ENCODE measurements at places on chromosomes 2 and 18.

GRCh38 chr2:238910751-238911351 lies 63.0 kb downstream of the TWIST2 start:
- no peak for DNase-seq

GRCh38 chr2:223936862-223937326 lies 8.2 kb downstream of the WDFY1 start:
- DNase-seq = no peak

DNA sequence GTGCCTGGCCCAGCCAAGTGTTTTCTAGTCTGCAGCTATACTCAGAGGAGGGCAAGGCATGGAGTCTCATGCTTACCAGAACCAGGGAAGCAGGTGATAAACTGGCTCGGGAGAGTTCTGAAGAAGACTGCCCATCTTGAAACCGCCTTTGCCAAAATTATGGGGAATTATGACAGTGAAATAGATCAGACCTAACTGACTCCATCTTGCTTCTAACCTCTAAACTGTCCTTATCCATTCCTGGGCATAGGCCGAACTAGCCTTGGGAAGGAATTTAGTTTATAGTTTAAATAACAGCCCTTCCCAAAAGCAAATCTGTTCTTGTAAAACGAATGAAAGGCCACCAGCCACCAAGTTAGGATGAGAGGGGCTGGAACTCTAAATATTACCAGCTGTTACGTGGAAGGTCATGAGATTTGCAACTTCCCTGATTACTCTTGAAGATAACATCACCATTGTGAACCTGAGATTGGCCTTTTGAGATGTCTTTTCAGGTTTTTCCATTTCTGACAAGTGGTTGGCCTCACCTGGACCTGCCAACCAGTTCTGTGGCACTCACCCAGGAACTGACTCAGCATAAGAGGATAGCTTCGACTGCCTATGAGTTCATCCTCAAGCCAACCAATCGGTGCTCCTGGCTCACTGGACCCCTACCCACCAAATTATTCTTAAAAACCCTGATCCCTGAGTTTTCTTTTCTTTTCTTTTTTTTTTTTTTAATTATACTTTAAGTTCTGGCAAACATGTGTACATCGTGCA lies 23.4 kb downstream of the CHCHD5 start:
- DNase-seq = no peak

DNA sequence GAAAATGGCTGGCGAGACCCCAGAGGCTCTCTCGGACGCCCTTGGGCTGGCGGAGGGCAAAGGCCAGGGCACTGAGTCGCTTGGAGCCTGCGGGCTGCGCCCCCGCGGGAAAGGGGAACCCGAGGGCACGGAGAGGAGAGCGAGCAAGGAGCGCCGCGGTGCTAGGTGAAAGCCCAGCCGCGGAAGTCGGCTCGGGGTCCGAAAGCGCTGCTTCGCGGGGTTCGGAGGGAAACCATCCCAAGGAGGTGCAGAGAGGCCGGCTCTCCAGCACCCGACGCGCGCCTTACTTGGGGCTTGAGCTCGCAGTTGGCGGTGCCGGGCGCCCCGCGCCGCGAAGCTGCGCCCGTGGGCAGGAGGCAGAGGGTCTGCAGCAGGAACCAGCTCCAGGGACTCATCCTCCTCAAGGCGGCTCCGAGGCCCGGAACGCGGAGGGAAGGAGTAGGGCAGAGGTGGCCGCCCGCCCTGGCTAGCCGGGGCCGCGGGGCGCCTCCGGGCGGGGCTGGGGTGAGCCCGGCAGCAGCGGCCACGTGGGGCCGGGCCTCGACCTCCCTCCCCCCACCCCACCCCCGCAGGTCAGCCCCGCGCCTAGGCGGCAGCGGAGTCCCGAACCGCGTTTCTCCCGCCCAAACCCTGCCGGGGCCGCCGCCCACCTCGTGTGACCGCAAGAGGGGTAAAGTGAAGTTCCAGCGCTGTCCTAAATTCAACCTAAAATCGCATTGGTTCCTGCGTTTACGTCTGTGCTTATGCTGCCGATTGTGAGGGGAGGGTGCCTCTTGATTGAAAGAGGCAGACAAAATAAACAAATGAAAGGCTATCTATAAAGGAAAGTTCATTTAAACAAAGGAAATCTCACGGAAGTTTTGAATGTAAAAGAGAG lies at the start of gene TRABD2A:
TSS of gene TRABD2A (minus strand) at position 440 of the 877 bp plus-strand sequence. CDS start at position 395, 45 bp downstream.
- DNase-seq = peak; percentile 44

DNA sequence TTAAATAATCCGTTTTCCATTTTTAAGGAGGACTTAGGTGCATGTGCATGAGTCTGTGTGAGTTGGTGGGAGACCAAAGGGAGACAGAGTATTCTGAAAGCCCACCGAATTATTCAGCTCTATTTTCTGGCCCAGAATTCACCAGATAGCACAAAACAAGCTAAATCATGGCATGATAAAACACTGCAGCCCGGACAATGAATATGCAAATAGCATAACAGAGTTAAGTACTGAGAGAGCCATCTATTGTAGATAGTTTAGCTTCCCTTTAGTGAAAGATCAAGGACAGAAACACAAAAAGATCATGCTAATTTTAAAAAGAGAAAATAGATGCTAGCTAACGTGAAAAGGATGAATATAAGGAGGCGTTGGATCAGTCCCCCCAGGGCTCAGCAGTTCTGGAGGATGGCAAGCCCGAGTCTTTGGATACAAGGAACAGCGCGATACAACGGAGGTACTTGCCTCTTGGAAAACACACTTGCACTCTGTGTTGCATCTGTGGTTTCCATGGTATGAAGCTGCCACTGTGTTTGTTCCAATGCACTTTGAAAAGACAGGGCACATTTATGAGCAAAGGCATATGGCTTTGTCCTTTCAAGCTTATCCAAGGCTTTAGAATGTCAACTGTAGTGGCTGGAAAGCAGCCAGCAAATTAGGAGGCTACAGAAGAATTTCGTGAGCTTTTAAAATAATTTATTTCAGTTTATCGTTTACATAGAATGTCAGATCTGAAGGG lies 119.9 kb downstream of the LYPD1 start:
- no peak for DNase-seq

DNA sequence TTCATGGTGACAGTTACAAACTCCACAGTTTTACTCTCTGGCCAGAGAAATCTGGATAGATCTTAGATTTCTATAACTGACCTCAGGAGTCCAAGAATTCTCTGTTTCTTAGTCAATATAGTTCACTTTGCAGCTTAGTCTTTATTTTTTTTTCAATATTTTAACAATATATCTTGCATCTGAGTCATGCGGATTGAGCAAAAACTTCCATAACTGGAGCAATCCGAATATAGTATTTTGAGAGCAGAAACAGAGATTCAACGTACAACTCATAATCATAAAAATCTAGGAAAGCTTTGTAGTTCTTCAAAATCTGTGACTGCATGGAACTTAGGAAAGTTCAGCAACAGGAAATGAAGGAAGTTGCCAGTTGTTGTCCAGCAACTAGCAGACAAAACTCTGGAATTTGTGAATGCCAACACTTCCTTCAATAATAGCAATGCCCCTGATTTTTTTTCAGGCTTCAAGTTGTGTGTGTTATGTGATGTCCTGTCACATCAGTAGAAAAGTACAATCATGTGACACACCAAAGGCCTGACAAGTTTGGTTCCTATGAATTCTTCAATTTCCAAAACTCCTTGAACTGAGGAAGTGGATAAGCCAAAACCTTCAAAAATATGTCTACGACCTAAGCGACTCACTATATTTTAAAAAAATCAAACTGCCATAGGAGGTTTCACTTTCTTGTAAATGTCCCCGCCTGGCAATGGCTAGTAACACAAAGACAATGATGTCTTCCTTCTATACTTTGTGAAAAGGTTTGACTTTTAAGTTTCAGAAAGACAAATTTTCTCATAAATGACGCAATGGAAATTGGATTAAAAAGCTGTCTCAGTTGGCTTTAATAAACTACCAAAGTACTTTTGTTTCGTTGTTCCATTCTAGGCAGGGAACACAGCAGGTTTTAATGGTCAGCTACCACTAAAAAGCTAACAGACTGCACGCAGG lies 510.6 kb downstream of the ERBB4 start:
- no peak for DNase-seq

DNA sequence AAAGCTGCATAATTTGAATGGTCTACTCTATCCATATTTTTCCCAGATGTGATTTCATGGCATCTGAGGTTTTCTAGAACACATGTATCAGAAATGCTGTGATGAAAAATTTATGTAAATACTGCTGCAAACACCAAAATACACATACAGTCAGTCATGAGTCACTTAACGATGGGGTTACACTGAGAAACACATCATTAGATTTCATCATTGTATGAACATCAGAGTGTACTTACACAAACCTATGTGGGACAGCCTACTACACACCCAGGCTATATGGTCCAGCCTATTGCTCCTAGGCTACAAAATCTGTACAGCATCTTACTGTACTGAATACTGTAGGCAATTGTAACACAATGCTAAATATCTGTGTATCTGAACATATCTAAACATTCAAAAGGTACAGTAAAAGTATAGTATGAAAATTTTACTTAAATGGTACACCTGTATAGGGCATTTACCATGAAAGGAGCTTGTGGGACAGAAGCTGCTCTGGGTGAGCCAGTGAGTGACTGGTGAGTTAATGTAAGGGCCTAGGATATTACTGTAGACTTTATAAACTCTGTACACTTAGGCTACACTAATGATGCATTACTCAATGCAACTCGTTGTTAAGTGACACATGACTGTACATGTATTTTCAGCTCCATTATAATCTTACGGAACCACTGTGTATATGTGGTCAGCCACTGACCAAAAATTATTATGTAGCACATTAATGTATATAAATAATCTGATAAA lies 33.5 kb downstream of the PNO1 start:
- no peak for DNase-seq

GRCh38 chr2:28796620-28797019 lies 14.0 kb upstream of the SPDYA start:
- no peak for DNase-seq

DNA sequence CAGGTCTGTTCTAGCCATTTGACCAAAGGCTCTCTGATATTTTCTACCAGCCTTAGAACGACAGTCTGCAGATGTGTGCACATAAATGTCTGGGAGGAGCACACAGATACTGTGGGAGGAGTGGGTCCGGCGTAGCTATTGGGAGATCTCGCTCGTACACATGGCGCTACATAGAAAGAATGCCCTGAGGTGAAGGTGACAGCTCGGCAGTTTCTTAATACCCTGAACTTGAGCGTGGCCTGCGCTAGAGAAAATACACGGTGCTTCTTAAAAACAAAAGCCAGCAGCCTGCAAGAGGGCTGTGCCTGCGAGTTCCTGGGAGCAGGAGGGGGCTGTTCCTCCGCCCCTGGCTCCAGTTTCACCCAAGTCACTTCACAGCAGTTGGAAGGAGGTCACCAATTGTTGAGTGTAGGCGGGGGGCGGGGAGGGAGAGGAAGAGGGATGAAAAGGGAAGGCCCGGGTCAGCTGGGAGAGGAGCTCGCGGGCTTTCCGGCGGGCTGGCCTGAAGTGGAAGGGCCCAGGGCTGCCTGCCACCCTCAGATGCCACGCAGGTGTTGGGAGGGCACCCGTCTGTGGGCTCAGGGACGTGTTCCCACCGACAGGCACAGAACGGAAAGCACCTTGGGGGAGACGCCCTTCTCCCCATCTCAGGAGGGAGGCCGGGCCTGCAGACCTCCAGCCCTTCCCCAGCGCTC lies 124.7 kb upstream of the ZNF516 start:
- no peak for DNase-seq

- DNase-seq = no peak
Measured at GRCh38 chr18:48847807-48848486, 102.8 kb downstream of the SMAD7 start.

GRCh38 chr2:234995332-234996068 lies 43.7 kb downstream of the SH3BP4 start:
- DNase-seq = no peak

DNA sequence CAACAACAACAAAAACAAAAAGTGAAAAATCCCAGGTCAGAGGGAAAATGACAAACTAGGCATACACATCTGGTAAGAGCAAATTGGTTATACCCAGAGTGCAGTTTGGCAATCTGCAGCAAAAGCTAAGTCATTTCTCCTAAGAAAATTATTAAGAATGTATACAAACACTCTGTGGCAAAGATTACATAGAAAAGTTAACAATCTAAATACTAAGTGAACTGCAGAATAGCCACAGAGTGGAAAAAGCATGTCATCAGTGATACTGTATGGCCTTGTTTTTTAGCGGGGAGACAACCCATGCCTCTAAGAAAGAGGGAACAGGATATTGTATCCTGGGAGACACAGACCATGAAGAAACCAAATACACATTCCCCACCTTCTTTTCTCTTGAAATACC lies 136.0 kb upstream of the ITGB6 start:
- DNase-seq = no peak

GRCh38 chr2:60497500-60497899 lies 56.0 kb downstream of the BCL11A start:
- DNase-seq = no peak

- no peak for DNase-seq
Measured at GRCh38 chr2:48587560-48587959, 30.1 kb upstream of the GTF2A1L start.

GRCh38 chr2:131580187-131580586 lies 52.5 kb downstream of the CCDC74A start:
- DNase-seq = no peak

GRCh38 chr2:79980116-79980515 lies 324.4 kb downstream of the LRRTM1 start:
- no peak for DNase-seq

- no peak for DNase-seq
Measured at GRCh38 chr2:206981086-206981674, 41.9 kb downstream of the CPO start.

DNA sequence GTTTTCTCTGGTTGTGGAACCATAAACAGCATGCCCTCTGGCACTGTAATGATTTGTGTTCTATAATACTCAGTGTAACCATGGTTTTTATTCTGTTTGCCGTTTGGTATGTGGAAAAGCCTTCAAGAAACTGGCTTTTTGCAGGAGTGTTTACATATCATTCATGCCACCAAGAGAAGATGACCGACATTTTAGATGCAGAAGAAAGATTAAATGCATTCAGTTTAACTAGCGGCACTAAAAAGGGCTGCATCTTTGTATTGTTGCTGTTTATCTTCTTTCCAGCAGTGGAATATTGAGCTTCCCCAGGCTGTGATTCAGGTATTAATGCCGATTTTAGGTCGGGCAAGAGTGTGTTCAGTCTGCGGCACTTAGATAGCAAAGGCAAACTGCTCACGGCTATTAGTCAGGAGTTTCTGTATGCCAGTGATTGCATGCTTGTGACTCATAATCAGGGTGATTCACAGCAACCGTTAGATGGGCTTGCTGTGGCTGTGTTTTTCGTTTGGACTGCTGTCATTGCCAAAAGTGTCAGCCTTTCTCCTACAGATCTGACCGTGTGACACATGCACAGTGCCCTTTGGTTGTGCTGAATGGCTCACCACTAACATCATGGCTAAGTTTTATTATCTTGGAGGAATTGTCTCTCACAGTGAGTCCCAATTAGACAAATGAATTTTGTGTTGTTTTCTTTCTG lies 479.7 kb downstream of the PARD3B start:
- DNase-seq = no peak

- DNase-seq = no peak
Measured at GRCh38 chr2:34365932-34366331, 766.8 kb upstream of the FAM98A start.

GRCh38 chr18:34028324-34028723 lies 196.4 kb downstream of the NOL4 start:
- DNase-seq = no peak

- DNase-seq = no peak
Measured at GRCh38 chr18:26471027-26471426, 77.3 kb downstream of the KCTD1 start.

- DNase-seq = no peak
Measured at GRCh38 chr2:187461294-187462261, 13.5 kb upstream of the CALCRL start.
